ENCODE measurements at places on chromosomes 2 and 18.

- DNase-seq, result peak; percentile 65
These were observed 43.7 kb downstream of the HDLBP start for GRCh38 chr2:241271706-241272302.

DNA sequence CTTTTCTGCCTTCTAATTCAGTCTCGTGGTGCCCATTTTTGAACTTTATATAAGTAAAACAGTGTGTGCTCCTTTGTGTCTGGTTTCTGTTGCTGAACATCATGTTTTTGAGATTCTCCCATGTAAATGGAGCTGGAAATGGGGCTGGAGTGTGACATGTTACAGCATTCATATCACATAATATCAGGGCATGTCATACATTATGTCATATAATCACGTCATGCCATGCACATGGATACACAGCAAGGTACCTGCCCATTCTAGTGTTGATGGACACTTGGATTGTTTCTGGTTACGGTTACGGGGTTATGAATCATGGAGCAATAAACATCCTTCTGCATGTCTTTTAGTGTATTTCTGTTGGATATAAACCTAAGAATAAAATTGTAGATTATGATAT, 117.1 kb upstream of the MYT1L start:
- no peak for DNase-seq

DNA sequence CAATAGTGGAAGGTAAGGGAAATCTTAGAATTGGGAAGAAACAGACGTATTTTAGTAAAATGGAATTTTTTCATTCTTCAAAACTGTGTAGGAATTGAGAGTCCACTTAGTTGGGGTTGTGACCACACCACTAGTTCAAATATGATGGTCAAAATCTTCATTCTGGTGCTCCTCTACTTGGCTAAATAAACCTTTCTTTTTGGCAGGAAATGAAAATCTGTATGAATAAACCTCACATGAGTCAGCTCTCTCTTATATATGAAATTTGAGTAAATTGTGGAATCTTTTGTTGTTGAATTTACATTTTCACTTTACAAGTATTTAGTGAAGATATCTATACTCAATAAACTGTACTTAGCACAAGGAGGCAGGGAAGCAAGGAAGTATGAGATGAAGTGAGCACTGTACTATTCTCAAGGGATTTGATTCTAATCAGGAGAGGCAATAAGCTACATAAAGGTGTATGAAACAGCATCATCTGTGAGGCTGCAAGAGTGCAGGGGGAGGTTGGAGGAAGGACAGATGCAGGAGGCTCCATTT, 20.5 kb downstream of the IL18R1 start:
- DNase-seq, result no peak

- no peak for DNase-seq
These were observed 32.9 kb upstream of the ALK start for GRCh38 chr2:29954316-29954715.

DNA sequence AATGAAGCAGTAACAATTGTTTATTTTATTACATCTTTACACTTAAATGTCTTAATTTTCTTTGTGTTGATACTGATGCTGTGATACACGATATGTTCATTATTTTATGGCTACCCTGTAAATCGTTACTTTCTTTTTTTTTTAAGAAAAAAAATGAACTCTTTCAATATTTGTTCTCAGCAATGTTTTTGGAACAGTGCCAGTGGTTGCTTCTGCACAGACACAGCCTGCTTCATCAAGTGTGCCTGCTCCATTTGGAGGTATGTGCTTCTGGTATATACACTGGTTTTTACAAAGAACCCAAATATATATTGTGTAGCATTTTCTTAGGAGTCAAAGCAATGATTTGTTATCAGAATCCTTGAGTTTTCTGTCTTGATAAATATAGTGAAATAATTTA, 62.2 kb upstream of the SCYGR2 start:
- no peak for DNase-seq

GRCh38 chr2:206940546-206940945, 1.2 kb downstream of the CPO start:
- DNase-seq, result no peak
